GM23338 (cell line): ENCODE measurements at places on chromosomes 5 and 9.
A peak's percentile ranks its signal among the peaks of the same experiment; 100 is the strongest.

GRCh38 chr9:3277200-3277599 lies 248.6 kb downstream of the RFX3 start:
- no peak for DNase-seq

DNA sequence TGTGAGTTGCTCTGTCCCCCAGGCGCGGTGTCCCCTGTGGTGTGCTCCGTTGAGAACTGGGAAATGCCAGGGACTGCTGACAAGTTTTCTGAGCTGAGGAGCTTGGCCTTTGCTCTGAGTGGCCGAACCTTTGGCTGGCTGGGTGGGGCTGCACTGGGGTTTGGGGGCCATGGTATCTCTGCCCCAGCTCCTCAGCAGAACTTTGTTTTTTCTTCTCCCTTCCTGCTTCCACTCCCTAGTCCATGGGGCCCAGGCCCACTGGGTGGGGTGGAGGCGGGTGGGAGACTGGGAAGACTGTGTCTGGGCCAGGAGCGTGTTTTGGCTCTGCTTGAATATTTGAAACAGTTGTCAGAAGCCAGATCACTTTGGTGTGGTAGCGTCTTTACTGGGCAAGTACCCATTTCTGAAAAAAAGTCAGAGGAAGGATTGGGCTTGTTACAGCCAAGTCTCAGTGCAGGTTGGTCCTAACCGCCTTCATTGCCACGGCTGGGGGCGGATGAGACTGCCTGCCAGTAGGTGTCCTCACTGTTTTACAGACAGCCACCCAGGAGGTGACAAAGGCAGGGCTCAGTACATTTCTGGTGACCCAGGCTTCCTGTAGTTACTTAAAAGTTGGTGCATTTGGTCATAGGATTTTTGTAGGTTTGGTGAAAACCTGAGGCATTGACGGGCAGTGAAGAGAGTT lies 92.7 kb downstream of the DAB2IP start:
- peak; percentile 55 for DNase-seq

GRCh38 chr5:172411484-172412072 lies 42.7 kb downstream of the SH3PXD2B start:
- DNase-seq: no peak

DNA sequence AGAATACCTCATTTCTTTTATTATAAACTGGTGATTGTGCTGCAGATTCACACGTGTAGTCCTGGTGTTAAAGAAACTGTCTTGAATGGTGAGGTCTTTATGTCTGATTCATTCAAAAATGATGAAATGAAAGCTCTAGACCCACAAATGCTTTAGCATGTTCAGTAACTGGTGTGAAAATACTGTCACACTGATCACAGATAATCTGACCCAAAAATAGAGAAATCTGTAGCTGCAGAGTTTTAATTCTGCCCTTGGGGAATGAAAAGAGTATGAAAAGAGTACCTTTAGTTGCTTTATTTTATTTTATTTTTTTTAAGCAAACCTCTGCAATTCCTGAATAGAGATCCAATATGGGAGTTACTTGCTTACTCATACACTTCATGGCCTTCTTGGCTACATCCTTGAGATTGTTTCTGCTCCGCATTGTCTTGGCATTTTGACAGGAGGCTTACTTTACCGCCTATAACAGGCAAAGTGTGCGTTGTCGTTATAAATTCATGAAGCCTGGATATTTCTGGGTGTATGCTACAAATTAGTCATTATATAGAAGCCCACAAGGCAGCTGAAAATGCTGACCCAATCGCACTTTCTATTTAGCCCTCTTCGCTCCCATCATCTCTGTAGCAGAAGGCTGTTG lies 2.7 kb downstream of the RGMB start:
- no peak for DNase-seq

DNA sequence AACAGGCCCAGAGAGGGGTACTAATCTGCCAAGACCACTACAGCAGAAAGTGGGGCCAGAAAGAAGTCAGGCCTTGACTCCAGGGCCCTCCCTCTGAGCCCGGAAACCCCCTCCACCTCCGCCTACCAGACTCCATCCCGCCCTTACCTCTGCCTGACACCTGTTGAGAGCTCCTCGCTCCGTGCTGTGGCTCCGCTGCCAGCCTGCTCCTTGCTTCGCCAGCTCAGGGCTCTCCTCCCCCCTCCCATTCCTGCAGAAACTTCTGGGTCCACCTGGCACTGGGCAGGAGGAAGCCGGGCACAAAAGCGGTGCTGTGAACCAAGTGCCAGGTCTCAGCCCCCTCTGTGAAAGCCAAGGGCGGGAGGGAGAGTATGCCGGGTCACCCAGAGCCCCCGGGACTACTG lies 6.4 kb upstream of the ST6GALNAC6 start:
- DNase-seq: no peak

DNA sequence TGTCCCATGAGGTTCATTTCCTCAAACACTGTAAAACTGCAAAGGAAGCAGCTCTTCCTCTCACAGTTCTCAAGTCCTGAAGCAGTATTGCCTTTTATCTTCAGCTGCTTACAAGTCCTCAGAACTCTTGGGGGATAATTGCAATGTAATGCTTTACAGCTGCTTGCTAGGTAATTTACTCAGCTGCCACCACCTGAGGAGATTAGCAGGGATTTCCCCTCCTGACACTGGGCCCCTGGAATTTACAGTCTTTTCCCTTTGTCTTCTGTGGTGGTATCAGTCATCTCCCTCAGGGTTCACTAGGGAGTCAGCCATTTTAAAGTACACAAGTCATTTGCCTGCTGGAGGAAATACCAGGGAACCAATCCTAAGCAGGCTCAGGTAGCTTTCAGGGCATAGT lies 754.3 kb upstream of the GRAMD2B start:
- DNase-seq: peak; percentile 33

GRCh38 chr9:89432986-89433530 lies 64.9 kb downstream of the SEMA4D start:
- no peak for DNase-seq

DNA sequence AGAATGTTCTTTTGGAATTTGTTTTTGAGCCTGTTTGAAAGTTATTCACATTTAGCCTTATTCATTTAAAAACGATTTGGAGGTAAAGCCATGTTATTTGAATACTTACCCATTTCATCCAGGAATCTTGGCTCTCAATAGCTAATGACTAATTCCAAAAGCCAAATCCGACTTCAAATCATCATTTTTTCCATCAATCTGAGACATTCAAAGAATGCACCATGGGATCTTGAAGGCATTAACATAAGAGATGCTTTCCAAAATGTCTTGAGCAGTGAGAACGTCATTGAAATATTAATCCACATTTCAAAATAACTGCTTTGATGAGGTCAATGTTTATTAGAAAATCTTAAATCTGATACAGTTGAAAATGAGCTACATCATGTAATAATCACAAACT lies 617.0 kb upstream of the RORB start:
- DNase-seq: no peak

- DNase-seq: no peak
Measured at GRCh38 chr5:130692770-130693169, 472.3 kb downstream of the HINT1 start.

- no peak for DNase-seq
Measured at GRCh38 chr9:5468850-5469249, 18.5 kb downstream of the CD274 start.

DNA sequence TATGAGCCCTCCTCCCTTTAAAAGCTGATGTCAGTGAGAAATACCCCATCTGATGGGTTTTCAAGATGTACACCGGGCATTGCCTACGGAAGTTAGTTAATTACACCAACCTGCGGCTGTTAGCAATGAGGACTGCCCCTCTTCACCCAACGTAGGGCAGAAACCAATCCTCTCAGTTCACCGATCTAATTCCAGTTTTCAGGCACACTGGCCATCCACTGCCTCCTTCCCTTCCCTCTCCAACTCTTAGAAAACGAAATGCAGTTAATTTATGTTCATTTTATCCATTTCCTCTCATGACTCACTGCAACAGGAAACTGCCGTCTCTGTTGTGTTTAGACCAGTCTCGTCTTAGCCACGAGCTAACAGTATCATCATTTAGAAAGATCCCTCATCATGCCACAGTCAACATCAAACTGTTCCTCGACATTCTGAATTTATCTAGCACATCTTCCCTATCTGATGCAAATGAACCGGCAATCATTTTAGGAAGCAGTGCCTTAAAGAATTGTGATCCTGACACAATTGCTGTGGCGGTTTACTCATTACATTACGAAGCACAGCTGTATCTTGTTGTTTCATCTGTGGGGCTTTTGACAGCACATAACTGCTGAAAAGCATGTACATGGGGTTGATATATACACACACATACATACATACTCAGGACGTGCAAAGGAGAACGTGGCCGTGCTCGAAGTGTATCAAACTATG lies 168.6 kb downstream of the EFNA5 start:
- DNase-seq: no peak

DNA sequence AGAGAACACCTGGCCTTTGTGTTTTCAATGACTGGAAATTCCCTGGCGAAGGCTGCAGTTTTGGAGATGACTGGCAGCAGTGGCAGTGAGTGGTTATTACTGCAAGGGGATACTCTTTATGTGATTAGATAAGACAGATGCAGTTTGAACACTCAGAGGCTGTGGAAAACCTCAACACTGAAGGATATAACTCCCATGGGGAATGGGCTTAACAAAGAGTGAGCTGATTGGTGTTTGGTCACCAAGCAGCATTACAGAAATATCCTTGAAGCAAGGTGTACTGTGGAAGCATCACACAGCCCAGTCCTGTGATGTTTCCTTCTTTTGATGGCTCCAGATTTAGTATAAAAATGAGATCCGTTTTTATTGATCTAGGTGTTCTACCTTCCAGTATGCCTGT lies 490.7 kb upstream of the PTPRD start:
- no peak for DNase-seq

DNA sequence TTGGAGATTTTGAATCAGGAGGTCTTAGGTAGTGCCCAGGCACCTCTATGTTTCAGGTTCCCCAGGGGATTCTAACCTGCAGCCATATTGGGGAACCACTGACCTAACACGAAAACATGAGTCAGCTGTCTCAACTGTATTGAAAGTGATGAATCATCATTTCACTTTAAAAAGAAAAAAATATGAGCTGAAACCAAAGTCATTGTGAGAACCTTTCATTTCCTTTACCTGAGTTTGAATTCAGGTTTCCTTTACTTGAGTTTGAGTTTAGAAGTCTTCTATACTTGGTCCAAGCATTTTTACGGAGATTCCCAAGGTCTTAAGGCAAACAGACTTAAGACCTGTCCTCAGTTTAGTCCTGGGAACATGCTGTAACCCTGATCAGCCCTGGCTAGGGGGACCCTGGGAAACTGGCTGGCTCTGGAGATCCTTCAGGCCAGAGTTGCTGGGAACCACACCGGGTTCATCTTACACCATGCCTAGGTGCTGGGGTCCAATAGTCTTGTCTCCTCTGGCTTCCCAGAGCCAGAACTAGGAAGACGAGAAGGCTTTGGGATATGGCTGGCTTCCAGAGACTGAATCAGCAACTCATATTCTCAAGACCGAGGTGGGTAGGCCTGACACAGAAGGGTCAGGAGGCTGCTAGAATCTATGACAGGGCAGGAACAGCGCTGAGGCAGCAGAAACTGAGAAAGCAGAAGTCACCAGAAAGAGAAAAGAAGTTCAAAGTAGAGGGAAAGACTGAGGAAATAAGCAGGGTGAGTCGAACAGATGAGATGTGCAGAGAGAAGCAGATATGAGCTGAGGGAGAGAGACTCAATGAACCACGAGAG lies 16.4 kb upstream of the PDCD1LG2 start:
- no peak for DNase-seq

DNA sequence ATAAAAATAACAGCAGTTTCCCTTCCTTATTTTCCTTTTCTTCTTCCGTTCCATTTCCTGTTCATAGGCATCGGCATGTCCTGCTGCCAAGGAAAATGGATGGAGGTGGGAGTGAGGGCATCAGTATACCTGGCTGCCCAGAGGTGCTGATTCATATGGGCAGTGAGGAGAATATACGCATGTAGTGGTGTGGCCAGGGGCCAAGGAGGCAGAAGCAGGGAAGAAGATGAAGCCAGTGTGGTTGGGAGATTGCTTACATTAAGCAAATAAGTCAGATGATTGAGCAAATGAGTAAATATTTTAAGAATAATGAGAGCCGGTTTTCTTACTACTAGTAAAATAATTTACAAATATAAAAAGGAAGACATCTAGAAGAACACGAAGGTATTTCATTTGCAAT lies 344.9 kb upstream of the PAPPA start:
- no peak for DNase-seq
